Activated CD8-positive, alpha-beta memory T cell treated with anti-CD3 and anti-CD28 coated beads for 48 hours (primary cell): ENCODE measurements at places on chromosomes 7 and 10.

DNA sequence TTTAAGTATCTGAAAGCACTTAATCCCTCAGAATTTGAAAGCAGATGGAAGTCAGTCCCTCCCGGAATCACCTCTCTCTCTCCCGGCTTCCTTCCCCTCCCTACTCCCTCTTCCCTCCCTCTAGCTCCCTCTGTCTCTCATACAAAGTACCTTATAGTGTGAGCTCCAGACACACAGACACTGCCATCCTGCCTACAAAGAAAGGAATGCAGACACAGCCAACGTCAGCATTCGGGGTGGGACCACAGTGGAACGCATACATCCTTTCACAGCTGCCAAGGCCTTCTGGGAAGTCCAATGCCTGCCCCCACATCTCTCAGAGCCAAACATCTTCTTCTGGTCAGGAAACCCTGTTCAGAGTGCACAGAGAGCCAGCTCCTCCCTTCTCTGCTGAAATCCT, 9.3 kb downstream of the NOD1 start:
- no peak for DNase-seq

DNA sequence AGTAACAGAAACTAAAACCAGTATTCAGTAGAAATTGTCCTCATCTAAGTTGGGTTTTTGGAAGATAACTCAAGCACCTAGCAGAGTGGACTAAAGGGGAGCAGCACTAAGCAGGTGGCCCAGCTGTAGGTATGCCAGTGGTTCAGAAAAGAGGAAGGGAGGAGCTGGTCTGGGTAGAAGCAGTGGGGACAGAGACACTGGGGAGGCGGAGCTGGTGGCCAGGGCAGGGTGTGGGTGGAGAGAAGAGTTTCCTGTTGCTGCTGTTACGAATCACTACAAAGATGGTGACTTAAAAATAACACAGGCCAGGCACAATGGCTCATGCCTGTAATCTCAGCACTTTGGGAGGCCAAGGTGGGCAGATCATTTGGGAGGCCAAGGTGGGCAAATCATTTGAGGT, 136.2 kb downstream of the WDR11 start:
- no peak for DNase-seq

GRCh38 chr7:64874114-64874513, 29.0 kb upstream of the ZNF273 start:
- DNase-seq = no peak

- DNase-seq = no peak
Observed at GRCh38 chr10:109995595-109995994, 12.2 kb upstream of the ADD3 start.

GRCh38 chr7:13979671-13980435, 9.6 kb downstream of the ETV1 start:
- DNase-seq = no peak

- no peak for DNase-seq
Observed at GRCh38 chr10:120184547-120185337, 272.3 kb upstream of the PLPP4 start.

DNA sequence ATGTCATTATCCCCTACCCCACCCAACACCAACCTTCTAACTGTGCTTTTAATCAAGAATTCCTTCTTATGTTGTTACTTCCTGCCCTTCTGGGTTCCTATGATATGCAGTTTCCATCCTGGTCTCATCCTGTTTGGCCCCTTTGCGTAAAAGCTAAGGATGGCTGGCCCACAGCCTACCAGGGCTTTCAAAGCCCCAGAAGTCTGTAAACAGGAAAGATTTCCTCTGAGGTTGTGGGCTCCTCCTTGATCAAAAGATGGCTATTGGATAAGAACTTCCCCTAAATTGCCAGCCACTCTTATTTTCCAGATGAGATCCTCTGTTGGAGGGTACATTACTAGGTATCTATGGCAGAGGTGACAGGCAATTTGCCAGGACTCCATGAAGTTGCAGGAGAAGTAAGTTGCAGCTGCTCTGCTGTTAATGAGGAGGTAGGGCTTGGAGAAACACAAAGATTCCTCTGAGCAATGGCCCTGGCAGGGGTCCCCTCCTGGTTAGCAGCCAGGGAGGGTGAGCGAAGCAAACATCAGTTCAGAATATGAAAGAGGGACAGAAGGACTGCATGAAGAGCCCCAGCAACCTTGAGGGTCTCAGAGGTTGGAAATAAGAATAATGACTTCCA, 32.1 kb downstream of the NRP1 start:
- no peak for DNase-seq

DNA sequence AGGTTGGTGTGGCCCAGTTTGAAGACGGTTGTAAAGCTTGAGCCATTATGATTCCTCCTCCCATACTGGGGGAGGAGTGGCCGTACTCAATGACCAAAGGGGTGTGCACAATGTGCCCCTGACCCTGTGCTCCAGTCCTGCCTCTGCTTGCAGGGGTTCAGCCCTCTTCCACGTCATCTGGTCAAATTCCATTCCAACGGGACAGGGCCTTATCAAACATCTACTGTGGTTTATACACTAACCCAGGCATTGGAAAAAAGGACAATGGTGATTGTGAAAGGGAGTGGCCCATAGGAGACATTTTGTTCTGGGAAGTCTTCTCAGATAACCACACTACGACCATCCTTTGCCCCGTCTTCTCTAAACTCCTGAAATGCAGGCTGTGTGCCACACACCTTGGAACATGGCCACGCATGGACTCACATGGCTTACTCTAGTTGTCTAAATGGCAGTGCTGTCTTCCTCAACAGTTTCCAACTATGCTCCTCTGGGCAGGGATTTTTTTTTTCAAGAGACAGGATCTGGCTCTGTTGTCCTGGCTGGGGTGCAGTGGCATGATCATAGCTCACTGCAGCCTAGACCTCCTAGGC, 103.0 kb downstream of the JCAD start:
- DNase-seq = no peak

GRCh38 chr7:158809596-158809995, 19.7 kb downstream of the ESYT2 start:
- DNase-seq = no peak

GRCh38 chr7:45638916-45639315, 64.7 kb downstream of the ADCY1 start:
- no peak for DNase-seq

- no peak for DNase-seq
Observed at GRCh38 chr10:78515038-78515872, 481.6 kb downstream of the RPS24 start.

DNA sequence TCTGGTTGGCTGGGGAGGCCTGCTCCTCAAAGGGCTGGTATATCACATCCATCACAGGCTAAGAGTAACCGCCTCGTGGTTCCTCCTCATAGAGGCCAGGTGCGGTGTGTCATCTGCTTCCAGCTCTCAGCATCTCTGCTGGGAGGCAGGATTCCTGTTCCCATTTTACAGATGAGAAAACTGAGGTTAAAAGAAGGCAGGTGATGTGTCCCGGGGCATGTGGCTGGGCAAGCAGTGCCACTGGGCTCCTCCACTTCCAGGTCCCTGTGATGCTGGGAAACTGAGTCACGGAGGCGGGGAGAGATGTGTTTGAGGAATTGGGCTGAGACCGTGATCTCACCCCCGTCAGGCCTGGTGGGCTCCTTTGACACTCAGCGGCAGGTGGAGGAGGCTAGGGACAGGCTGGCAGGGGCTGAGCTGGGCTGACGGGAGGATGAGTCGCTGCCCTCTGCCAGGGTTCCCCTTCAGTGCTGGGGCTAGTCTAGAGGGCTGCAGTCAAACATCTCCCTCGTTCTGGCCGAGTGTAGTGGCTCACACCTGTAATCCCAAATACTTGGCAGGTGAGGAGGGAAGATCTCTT, 9.4 kb downstream of the ARPC1B start:
- DNase-seq = no peak

DNA sequence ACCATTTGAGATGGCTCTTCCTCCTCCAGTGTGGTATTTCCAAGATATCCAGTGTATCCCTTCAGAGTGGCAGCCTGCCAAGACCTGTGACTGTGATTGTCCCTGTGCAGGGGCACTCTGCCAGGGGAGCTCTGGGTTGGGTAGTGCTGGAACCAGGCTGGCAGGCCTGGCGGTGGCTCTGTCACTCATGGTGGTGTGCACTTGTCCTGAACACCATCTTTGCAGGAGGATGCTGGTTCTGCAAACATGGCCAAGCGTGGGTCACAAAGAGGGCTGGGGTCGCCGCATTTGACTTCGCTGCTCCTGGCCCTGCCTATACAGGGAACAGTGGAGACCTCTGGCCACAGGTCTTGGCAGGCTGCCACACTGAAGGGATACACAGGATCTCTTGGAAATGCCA, 205.2 kb downstream of the PRPF18 start:
- no peak for DNase-seq

- DNase-seq = no peak
Observed at GRCh38 chr7:28998105-28998504, 40.0 kb upstream of the TRIL start.

DNA sequence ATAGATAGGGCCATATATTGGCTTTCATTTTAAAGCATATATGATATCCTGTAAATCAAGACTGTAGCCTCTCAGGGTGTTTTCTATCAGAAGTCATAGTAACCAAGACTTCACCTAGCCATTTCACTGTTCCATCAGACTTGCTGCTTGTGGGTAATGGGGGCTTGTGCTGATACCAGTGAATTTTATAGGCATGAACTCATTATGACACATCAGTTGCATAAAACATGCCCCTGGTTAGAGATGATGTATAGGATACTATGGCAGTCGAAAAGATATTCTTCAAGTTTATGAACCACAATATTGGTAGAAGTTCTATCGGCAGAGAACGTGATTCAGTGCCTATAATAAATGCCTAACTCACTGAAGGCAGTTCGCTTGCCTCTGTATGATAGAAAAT, 206.4 kb downstream of the ITGB1 start:
- DNase-seq = no peak

GRCh38 chr10:6211671-6212635, 9.2 kb downstream of the PFKFB3 start:
- no peak for DNase-seq

GRCh38 chr7:151824373-151824933, 52.5 kb downstream of the PRKAG2 start:
- DNase-seq = no peak
